ENCODE measurements at places on chromosomes 1 and 21.

DNA sequence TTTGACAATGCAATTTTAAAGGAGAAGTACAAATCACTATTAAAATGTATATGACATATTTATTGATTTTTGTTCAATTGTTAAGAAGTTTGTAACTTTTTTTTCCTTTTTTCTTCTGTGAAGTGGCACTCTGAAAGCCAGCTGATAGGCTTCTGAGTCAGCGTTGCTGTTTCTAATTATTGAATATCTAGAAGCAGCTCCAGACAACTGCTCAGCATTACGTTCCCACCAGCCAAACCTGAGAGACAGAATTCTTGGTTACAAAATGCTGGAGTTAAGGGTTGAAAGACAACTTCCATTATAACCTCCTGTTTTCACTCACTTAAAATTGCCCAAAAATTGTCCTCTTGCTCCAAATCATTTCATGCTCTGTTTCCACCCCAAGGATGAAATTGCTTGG lies 31.4 kb upstream of the LMX1A start:
- no peak for DNase-seq

GRCh38 chr1:180280617-180281016 lies 50.6 kb downstream of the LHX4 start:
- no peak for DNase-seq

DNA sequence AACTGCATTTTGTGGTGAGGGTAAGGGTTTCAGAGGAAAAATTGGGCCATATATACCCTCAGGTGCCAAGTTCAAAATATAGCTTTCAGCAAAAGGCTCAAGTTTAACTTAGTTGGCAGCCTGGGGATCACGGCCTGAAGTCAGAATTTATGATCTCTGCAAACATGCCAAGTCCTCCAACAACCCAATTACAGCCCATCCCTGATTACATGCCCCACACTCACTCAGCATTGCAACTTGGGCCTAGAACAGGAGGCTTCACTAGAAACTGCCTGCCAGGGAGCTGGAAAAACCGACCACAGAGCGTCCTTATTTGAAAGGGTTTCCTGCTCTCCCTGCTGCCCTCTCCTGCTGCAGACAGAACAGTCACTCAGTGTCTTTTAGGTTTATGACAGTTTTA lies 12.4 kb downstream of the FYB2 start:
- no peak for DNase-seq

GRCh38 chr1:46254668-46255067 lies 7.1 kb downstream of the RAD54L start:
- no peak for DNase-seq

- no peak for DNase-seq
These were observed 647.9 kb downstream of the PLA2G4A start for GRCh38 chr1:187476671-187477070.

- DNase-seq = no peak
These were observed 65.6 kb upstream of the EXO1 start for GRCh38 chr1:241782396-241782795.

- DNase-seq = no peak
These were observed 41.8 kb upstream of the LRRC52 start for GRCh38 chr1:165501970-165502348.

- no peak for DNase-seq
These were observed 104.0 kb upstream of the OLIG2 start for GRCh38 chr21:32921632-32922230.

DNA sequence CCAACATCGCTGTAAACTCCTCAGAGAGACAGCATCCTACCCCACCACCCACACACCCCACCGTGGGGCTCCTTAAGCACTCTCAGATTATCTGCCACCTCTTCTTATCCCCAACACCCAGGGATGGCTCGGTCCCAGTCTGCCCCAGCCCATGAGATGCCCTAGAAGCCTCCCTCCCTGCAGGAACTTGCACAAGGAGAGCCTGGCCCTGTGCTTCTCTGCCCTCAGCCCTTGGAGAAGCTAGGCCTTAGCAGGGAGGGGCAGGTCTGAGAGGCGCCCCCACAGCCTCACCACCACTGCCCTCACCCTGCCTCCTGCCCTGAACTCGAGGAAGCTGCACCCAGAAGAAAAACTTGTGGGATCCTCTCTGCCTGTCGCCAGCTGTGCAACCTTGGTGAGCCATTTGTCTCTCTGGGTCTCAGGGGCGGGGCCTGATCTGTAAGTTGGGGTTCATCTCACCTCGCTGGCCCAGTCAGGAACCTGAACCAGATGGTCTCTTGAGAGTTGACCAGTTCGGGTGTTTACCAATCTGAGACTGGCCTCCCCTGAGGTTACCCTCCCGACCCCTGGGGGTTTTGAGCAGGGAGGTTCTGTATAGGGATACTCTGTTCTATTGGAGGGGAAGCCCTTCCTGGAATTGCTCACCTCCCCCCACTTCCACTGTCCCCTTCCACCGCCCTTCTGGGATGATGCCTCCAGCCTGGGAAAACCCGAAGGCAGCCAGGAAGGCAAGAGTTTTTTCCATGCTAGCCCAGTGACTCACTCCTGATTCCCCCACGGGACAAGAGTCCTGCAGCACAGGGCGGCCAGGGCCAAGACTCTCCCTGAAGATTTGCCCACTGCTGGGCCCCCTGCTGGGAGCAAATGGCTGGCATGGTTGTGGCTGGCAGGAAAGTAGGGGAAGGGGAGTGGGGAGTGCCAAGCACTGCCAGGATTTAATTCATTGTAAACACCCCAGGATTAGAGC lies at the start of gene S100A3:
Gene S100A3, minus strand, starts transcription at position 537 of the 967 bp plus-strand sequence. CDS start 773 bp downstream, outside the sequence.
- no peak for DNase-seq

DNA sequence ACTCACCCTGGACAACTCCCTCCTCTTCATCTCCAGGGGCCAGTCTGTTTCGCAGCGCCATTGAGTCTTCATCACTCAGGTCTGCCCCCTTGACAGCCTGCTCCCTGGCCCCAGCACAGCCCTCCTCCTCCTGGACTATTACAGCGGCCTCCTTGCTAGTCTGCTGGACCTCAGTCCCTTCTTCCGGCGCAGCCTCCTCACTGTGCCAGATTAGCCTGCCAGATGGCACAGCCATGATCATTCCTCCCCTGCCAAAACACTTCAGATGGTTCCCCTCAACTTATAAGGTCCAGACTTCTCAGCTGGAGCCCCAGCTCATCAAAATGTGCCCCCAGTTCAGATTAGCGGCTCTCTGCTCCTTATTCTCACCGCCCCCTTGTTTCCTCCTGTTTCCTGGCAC lies 7.0 kb upstream of the CELSR2 start:
- no peak for DNase-seq

DNA sequence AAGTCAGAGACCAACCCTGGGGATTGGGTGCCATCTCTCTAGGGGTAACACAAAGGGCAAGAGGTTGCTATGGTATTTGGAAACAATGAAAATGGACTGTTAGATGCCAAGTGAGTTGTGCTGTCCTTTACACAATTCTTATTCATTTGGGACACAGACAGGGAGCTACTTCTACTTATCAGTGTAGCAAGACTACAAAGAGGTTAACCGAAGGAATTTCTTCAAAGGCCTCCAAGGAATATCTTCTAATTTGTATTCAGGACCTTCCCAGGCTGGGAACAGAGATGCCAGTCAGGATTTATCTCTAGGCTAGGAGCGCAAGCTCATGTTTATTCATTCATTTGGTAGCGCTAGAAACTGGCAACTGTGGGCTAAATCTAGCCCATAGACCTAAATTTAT lies 2.6 kb downstream of the NAXE start:
- no peak for DNase-seq

DNA sequence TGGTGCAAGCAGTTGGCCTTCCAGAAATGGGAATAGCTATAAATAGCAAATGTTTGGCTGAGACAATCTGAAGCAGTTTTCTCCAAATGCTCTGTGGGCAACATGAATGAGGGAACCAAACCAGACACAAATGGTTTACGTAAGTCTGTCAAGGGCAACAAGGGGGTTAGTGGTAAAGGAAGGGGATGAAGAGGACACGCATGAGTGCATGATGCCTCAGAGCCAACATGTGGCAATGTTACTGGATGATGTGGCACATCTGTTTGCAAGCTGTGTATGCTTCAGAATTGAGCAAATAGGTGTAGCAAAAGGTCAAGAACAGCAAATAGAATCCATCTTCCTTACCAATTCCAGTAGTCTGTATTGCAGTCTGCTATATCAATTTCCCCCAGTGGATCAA lies 76.3 kb upstream of the LMO4 start:
- no peak for DNase-seq

- DNase-seq = no peak
These were observed 45.2 kb downstream of the TMCO4 start for GRCh38 chr1:19754482-19754881.

- DNase-seq = no peak
These were observed 100.6 kb upstream of the VAMP3 start for GRCh38 chr1:7670334-7671145.

- no peak for DNase-seq
These were observed 1.6 kb downstream of the ADGRL2 start for GRCh38 chr1:81802457-81802706.

DNA sequence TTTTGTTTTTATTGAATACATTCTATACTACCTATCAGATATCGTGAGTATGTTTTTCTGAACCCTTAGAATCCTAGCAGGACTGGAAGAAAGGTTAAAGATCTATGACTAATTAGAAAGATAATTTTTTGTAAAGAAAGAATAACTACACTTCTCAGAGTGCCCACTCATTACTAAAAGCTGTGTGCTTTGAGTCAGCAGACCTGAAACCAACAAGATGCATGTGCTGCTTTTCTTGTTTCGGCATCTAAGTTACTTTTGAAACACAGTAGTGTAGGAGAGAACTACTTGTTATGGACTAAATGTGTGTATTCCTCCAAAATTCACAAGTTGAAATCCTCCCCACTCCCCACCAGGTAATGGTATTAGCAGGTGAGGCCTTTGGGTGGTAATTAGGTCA lies 127.8 kb upstream of the ESRRG start:
- no peak for DNase-seq

- no peak for DNase-seq
These were observed 109.2 kb downstream of the TTLL7 start for GRCh38 chr1:83889707-83890106.

GRCh38 chr1:110765640-110766335 lies 91.0 kb upstream of the KCNA3 start:
- no peak for DNase-seq

GRCh38 chr1:201778279-201779065 lies 50.5 kb upstream of the IPO9 start:
- DNase-seq = no peak

GRCh38 chr1:27719286-27720251 lies 6.2 kb upstream of the FAM76A start:
- DNase-seq = no peak

DNA sequence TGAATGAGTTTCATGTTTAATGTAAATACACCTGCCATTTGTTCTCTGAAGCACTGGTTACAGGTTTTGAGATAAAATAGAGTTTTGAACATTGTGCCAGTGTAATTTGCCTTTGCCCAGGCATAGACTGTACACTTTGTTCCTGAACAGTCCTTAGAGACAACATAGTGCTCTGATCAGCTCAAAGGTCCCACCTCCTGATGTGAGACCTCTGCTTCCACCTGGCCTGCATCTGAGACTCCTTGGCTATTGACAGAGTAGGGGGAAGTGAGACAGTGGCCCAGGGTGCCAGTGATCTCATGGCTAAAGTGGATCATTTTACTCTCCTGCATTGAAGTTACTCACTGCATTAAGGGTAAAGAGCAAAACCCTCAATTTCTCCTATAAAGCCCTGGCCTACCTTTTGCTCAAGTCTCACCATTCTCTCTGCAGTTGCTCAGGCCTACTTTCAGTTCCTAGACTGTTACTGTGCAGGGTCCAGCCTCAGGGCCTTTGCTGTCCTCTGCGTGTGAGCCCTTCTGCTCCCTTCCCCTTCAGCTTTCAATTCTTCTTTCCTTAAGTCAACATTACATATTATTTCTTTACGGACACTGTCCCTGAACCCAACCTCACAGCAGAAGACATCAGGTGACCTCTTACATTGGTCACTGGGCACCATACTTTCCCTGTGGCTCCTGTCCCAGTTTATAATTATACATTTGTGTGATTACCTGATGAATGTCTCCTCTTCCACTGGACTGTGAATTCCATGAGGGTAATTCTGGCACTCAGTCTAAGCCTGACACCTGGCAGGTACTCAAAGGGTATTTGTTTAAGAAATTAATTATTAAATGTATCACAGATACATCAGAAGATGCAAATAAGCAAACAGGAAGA lies 142.9 kb downstream of the ROR1 start:
- no peak for DNase-seq

- DNase-seq = no peak
These were observed 10.3 kb upstream of the SMYD3 start for GRCh38 chr1:246517391-246517790.

GRCh38 chr1:161730050-161730564 lies 8.8 kb downstream of the FCRLB start:
- no peak for DNase-seq

DNA sequence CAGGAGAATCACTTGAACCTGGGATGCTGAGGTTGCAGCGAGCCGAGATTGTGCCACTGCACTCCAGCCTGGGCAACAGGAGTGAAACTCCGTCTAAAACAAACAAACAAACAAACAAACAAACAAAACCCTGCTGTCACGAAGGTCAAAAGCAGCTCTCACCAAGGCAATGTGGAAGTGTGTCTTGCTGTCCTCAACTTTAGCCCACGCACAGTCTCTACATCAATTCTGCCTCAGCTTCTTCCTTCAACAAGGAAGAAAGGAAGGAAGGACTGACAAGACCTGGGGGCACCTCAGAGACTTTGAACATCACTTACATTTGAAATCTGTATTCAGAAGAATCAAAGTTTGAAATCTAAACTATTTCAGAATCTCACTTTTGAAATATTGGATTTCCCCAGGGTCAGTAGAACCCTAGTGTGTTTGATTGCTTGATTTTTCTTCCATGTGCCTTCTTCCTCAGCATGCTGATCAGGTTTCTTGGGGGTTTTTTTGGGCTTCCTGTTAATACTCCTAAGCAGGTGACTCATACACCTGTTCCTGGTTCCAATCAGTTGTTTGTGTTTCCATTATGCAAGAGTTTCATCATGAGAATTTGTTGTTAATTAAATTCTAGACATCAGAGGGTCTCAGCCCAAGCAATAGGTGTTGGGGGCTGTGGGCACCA lies 6.5 kb upstream of the CSTB start:
- DNase-seq = no peak

GRCh38 chr1:209106861-209107260 lies 476.7 kb upstream of the CAMK1G start:
- DNase-seq = no peak

DNA sequence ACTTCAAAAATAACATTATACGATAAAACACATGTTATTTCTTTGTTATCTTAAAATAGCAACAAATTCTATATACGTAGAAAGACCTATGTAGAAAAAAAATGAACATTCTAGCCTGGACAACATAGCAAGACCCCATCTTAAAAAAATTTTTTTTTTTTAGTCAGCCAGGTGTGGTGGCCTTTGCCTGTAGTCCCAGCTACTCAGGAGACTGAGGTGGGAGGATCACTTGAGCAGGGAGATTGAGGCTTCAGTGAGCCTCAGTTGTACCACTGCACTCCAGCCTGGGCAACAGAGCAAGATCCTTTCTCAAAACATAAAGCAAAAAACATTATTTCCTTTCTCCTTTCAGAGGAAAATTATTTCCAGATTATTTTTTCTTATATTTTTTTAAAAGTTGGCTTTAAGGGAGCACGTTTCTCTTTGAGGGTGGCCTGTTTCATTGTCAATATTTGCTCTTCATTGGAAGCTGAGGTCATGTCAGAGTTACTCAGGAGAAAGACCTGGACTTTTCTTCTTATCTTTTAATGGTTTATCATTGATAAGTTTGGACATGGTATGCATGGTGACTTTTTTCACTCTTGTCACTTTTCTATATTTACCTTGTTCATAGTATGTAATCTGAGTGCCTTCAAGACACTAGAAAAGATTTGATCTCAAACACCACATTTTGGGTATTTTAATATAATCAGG lies 32.0 kb downstream of the NFIA start:
- DNase-seq = no peak

Measured in stimulated activated CD8-positive, alpha-beta memory T cell treated with anti-CD3 and anti-CD28 coated beads, Interleukin-4, amount 100 ng/mL, for 1 hour (primary cell).